ENCODE measurements at places on chromosomes 5 and 9.

DNA sequence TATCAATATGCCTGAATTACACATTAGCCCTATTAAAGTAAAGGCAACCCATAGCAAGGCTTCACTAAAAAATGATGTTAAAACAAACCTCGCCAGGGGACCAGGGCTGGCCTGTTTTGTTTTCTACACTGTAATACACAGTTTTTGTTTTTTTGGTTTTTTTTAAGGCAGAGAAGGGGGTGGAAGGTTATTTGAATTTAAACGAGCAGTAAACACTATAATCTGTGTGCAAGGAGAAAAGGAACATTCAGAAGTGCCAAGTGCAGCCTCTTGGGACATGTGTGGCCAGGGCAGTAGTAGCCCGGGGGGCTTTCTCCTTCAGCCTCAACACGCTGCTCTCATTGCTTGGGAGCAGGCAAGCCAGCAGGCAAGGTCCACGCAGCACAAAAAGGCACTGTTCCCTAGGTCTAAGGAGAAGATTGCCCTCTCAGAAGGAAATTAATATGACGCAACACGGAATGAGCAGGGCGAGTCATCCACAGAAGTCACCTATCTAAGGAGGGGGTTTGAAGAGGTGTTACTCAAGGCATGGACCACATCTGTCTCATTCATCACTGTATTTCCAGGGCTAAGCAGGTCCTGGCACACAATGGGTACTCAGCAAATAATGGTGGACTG lies 16.2 kb downstream of the SIL1 start:
- DNase-seq = no peak

GRCh38 chr5:6742081-6742758 lies 29.0 kb downstream of the TENT4A start:
- DNase-seq = no peak

- DNase-seq = no peak
Measured at GRCh38 chr5:173256800-173257199, 21.8 kb upstream of the NKX2-5 start.

- DNase-seq = no peak
Measured at GRCh38 chr5:149504677-149505076, 46.6 kb downstream of the CSNK1A1 start.

DNA sequence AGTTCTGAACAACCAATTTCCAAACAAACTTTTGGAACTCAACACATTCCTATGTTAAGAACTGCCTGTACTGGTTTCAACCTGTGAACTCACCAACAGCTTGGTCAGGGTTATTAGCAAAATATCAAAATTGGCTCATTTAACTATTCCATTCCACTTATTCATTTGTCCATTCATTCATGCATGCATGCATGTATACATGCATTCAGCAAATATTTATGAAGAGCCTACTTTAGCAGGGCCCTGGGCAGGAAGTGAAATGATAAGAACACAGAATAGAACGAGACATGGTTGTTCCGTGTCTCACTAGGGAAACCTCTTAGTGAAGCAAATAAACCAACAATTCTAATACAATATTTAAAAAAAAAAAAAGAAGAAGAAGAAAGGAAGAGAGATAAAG lies 107.4 kb downstream of the GLIS3 start:
- no peak for DNase-seq

DNA sequence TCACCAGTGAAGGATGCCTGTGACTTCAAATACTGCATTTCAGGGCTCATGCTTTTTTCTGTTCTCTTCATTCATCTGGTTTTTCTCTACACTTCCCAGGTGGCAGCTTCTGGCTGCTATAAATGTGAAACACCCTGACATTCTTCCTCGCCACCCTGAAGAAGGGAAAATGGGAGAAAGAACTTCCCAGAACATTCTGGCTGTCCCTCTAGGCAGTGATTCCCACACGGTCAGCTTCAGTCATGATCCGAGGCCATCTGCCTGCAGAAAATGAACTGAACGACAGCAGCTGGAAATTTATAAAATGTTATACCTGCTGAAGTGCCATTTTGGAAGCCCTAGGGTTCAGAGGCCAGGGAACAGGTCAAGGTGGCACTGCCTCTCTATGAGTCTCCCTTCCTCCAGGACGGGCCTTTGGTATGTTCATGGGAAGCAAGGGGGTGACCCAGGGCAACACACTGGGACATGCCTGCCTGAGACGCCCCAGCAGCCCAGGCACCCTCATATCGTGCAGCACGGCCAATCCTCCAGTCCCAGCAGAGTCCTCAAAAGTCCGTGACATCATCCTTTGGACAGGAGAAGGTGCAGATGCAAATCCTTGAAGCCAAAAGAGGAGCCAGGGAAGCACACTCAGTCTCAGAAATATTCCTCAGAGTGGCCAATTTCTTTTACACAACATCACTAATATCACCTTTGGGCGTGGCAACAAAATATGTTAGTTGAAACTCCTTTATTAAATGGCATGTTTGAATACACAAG lies 107.1 kb downstream of the SEMA5A start:
- no peak for DNase-seq

- DNase-seq = no peak
Measured at GRCh38 chr9:113603048-113603375, 139.5 kb downstream of the RGS3 start.
